ENCODE measurements at places on chromosomes 16 and 17.

- DNase-seq, result no peak
Observed at GRCh38 chr17:48609033-48609432, 1.8 kb downstream of the HOXB7 start.

GRCh38 chr17:17844500-17844899 lies 7.7 kb upstream of the SREBF1 start:
- DNase-seq, result no peak

DNA sequence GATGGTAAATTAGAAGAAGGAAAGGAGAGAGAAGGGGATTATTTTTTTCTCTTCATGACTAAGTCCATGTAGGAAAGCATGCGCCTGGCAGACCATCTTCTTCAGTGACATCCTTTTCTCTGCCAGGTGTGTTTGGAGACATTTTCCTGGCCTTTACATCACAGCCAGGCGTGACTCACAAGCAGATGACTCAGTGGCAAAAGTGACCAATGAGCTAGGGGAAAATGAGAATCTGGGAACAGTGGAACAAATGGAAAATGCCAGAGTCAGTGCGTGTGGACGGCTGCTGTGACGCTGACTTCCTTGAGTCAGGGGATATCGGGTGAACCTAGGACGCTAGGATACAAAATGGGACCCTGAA lies 9.4 kb downstream of the KIAA0513 start:
- no peak for DNase-seq

GRCh38 chr17:40471846-40472732 lies 28.8 kb downstream of the IGFBP4 start:
- DNase-seq, result no peak

GRCh38 chr17:1643293-1643998 lies 2.1 kb downstream of the SCARF1 start:
- no peak for DNase-seq

GRCh38 chr16:56632156-56632847 lies at the start of gene MT1M:
MT1M (plus strand) TSS chr16:56632659; CDS start chr16:56632732, 73 bp downstream.
- no peak for DNase-seq

DNA sequence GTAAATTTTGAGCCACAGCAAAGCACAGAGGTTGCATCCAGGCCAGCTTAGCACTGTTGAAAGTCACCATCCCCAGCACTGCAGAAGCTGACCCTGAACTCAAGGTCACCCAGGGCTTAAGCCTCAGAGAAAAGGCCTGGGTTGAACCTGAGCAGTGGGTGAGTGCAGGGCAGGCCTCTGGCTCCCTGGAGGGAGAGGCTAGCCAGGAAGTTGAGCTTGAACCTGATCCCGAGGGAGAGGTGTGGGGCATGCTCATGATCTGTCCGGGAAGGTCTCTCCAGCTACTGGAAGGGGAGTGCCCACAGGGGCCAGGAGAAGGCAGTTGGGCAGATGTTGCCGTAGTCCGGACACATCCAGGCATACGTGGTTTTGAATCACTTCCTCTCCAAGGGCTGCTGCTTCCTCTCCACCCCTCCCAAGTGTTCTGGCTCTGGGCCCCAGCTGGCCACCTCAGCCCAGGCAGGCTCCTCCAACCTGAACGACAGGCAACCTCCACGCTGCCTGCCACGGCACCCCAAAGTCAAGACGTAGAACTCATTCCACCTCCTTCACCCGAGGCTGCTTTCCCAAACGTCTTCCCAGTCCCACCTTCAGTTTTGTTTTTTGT lies 18.4 kb downstream of the CARHSP1 start:
- no peak for DNase-seq

DNA sequence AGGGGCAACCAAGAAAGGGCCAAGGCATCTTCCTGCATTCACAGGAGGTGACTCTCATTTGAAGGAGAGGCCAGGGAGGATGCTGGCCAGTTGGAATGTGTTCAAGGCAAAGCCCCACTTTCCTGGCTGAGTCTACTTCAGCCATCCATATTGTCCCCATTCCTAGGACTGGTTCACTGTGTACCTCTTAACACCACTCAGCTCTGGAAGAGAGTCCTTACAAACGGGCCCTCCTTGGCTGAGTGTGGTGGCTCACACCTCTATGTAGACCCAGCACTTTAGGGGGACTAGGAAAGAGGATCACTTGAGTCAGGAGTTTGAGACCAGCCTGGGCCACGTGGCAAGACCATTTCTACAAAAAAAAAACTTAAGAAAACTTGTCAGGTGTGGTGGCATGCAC lies 28.1 kb upstream of the CFAP20 start:
- no peak for DNase-seq

GRCh38 chr17:13031718-13032350 lies 14.0 kb upstream of the ELAC2 start:
- no peak for DNase-seq

- no peak for DNase-seq
Observed at GRCh38 chr17:11807606-11808005, 189.7 kb downstream of the ZNF18 start.

DNA sequence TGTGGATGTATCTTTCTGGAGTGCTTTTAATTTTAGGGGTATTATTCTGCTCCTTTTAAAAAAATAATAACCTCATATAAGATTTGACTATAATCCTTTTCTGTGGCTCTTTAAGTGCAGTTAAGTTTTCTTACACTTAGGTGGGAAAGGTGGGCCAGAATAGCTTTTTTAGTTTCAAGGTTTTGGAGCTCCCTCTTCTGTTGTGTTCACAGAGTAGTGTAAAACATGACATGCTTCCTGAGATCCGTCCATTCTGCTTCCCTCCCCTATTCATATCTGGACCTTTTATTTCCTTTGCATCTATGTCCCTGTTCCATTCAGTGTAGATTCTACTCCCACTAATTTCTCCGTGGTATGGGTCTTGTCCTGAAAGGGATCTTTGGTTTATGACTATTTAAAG lies 12.8 kb downstream of the LRRC36 start:
- no peak for DNase-seq

GRCh38 chr17:21034340-21035235 lies 8.2 kb downstream of the USP22 start:
- DNase-seq, result no peak

DNA sequence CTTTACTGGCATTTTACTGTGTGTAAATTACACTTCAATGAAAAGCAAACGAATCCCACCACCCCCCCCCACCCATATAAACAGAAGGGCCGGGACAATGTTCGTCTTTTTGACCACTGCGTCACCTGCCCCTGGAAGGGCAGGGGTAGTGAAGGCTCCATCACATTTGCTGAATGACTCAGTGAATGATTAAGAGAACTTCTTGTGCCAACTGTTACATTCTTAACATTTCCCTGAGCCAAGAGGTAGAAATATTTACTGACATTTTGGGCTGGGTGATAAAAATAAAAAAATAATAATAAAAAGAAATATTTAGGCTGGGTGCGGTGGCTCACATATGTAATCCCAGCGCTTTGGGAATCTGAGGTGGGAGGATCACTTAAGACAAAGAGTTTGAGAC lies 24.1 kb downstream of the C16orf96 start:
- DNase-seq, result no peak

- DNase-seq, result no peak
Observed at GRCh38 chr17:2198927-2199326, 104.7 kb downstream of the SMG6 start.

DNA sequence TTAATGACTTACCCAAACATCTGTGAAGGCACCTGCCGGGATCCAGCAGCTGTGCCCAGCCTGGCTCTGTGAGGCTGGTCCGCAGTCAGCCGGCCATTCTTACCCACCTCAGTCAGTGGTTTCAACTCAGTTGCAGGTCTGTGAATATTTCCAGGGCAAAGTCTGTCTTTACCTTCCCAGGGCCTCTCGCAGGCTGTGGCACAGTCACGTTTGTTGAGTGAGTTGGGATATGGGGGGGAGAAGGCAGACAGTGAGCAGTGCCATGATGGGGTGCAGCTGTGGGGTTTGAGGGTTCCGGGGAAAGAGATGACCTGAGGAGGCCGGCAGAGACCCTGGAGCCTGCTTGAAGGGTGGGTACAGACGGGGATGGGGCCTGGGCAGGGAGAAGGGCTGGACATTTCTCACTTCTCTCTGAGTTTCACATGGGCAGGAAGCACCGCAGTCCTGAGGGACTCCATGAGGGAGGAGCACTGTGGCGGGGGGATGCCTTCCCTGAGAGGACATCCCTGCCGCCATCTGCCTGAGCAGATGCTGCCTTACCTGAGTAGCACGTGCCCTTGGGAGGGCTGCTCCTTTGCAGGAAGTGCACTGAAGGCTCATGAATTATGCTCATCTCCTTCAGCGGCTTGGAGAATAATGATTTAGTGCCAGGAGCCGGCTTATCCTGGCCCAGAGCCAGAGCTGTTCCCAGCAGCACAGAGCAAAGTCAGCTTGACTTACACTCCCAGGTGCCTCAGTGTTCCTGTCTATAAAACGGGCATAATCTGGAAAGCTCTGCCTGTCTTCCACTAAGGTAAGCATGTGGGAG lies 48.1 kb downstream of the KSR1 start:
- DNase-seq, result no peak

DNA sequence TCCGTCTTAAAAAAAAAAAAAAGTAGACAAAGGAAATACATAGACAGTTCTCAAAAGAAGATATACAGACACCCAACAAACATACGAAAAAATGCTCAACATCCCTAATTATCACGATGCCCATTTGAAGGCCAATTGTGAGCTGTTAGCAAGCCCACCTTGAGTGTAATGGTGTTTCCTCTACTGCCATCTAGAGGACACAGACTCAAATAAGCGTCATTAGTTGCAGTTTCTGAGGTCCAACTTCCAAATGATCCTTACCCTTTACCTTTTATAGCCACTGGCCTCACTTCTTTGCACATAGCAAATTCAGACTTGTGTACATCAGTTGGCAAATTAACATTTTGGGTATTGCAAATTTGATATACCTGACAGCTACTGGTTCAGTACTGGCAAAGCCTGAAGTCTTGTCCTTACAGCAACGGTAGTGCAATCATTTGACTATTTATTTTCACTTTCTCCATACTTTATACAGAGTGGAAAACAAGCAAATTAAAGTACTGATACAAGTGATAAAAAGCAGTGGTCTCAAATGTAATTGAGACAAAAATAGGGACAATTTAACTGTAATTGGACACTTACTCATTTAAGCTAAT lies 536.3 kb upstream of the EEF2KMT start:
- no peak for DNase-seq

GRCh38 chr17:81328978-81329926 lies 34.1 kb upstream of the SLC38A10 start:
- no peak for DNase-seq

DNA sequence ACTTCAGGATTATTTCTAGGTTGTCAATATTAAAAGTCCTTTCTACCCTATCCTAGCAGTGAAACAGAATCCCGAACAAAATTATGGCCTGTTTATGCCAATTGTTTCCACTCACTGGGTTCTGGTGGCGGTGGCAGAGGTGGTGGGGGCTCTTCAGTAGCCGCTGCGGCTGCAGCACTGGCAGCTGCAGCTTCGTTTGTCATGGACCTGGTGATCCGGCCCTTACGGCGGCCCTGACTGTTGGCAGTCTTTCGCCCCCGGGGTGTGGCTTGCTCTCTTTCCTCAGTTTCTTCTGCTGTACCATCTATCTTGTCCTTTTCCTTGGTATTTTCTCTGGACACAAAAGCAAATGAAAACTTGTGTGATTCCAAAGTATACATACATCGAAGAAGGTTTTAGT lies 94.4 kb downstream of the NCOR1 start:
- DNase-seq, result no peak

GRCh38 chr17:49880291-49881053 lies 32.6 kb upstream of the TAC4 start:
- peak; percentile 65 for DNase-seq

GRCh38 chr16:61798741-61799140 lies 237.5 kb downstream of the CDH8 start:
- no peak for DNase-seq

DNA sequence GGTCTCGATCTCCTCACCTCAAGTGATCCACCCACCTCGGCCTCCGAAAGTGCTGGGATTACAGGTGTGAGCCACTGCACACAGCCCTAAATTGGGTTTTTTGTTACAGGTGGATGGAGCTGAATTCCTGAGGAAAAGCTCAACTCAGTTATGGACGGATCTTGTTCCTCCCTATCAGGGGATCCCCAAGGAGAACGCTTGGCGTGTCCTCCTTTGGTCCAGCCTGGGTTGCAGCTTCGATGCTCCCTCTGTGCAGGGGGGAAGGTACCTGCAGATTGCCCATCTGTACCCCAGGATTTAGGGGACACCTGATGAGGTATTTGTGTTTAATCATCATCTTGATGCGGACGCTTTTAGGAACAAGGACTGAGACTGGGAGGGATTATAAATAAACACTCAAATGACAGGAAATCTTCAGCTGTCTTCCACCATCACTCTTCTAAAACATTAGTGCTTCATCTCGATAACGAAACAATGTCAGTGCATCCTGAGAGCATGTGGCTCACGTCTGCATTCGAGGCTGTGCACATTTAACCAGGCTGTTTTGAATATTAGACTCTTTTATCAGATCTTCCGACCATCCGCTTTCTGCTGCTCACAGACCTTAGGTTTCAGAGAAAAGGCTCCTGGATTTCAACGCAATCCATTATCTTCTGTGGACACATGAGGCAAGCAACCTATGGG lies 18.2 kb upstream of the MEIOB start:
- no peak for DNase-seq

- no peak for DNase-seq
Observed at GRCh38 chr16:4052096-4052495, 64.1 kb downstream of the ADCY9 start.

DNA sequence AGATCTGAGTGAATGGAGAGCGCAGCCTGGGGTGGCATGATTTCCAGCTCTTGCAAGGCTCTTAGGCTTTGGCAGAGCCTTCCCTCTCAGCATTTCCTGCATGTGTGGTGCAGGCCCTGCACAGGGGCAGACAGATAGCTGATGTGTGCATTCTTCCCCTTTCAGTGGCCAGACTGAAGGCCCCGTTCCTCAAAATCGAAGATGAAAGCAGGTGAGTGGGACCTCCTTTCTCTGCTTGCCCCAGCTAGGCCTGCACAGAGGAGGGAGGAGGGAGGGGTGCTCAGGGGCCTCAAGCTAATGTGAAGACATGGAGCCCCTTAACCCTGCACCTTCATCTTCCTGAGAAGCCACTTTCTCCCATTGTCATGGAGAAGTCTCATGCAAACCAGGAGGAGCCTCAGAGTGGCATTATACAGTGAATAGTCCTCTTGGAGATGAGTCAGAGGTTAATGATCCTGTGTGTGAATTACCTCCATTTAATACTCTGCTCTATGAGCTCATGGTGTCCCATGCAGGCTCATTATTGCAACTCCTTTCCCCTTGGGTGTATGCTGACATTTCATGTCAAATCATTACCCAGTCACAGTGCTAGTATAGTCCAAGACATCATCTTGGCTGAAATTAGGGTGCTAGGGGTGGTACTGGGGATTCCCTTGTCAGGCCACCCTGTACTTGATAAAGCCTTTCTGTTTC lies 20.4 kb upstream of the ADAM11 start:
- DNase-seq, result no peak

- no peak for DNase-seq
Observed at GRCh38 chr16:53740476-53740875, 36.5 kb downstream of the FTO start.

DNA sequence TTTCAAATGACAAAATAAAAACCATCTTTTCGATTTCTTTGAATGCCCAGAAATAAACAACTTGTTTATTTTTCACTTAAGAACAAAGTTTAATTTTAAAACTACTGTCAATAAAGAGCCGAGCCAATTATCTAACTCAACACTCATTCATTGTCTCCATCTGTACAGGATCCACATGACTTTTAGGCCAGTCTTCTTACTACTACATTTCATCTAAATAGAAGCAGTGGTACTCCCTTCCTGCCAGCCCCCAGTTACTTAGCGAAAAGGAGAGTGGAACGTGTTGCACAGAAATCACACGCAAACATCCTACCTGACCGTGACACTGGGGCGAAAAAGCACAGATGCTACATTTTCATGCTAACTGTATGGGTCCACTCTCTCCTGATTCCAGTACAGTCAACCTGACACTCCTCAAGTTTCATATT lies 1.2 kb downstream of the GNA13 start:
- DNase-seq, result no peak

Measured in stimulated activated CD8-positive, alpha-beta memory T cell treated with anti-CD3 and anti-CD28 coated beads, Interleukin-15, amount 100 ng/mL, for 48 hours (primary cell).